Left renal cortex interstitium (tissue), 4 donors: ENCODE measurements at places on chromosomes 2 and 18.

DNA sequence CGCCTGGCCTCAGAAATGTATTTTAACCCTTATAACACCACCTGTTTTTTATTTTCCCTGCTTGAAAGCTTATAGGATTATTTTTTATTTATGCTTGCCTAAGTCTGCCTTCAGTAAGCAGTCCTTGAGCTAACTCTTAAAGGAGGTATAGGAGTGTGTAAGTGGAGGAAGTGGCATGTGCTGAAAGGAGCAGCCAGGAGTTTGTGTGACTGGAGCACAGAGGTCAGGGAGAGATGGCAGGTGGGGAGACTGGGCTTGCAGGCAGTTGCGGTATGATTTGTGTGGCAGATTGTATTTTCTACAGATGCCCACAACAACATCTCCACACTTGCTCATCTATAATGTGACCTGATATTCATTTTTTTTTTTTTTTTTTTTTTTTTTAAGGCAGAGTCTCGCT is 27.2 kb upstream of the PAIP2B start:
- no peak for DNase-seq

GRCh38 chr2:70807102-70807827 is 13.1 kb downstream of the CLEC4F start:
- DNase-seq = no peak

GRCh38 chr2:240810621-240811020 is 9.4 kb downstream of the KIF1A start:
- DNase-seq = no peak

DNA sequence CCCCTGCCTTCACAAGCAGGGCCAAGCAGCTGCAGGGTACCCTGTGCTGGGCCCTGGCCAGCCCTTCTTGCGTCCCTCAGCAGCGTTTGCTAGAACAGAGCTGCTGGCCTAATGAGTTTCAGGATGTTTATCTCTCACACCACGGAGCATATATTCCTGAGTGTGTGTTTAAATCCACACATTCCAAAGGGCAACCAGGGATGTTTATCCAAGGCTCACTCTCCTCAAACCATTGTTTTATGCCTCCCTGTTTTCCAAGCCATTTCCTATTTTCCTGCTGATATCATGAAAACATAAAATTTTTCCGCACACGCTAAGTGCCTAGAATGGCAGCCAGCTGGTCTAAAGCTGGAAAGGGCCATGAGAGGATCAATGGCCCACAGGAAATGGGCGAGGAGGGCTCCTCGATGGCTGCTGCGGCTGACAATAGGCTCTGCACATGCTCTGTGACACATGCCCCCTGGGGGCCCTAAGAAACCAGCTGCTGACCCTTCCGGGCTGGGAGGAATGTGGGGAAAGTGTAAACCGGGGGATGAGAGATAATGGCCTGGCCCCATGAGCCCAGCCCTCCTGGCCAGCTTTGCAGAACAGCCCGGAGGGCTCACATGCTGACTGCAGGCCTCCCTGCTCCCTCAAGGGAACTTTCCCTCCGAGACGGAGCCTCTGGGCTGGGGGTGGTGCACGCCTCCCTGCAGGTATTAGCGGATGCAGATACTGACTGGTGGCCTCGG is 194.0 kb downstream of the NDUFA10 start:
- no peak for DNase-seq

DNA sequence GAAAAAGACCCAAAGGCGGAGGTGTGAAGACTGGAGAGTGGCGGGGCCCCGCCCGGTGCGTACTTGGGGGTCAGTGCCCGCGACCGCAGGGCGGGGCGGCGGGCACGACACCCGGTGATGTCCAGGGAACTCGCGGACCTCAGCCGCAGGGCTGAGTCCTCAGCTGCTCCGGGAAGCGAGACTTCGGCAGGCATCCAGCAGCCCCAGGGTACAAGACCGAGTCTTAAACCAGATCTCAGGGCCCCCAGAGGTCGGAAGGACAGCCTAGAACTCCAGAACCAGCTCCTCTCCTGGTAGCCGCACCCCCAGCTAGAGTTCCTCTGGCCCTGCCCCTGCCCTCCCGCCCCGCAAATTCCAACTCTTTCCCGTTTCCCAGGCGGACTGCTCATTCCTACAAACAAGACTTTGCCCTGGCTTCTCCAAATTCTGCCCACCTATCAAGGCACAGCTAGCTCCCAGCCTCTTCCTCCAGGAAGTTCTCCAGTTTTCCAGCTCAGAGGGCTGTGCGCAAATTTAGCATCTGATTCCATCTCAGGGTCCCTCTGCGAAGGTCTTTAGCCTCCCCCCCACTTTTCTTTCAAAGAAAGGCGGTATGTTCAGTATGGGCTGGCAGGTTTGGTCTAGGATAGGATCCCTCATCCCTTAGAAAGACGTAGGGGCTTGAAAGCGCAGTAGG is 26.0 kb upstream of the NOTO start:
- DNase-seq = no peak

- no peak for DNase-seq
Observed at GRCh38 chr2:74168739-74169138, 9.9 kb downstream of the MOB1A start.

- no peak for DNase-seq
Observed at GRCh38 chr2:223019987-223020717, 31.8 kb upstream of the KCNE4 start.

- no peak for DNase-seq
Observed at GRCh38 chr2:32940316-32940997, 6.3 kb upstream of the LTBP1 start.

- no peak for DNase-seq
Observed at GRCh38 chr2:173153301-173153885, 77.7 kb downstream of the MAP3K20 start.

GRCh38 chr2:187003611-187004010 is 154.6 kb upstream of the ZSWIM2 start:
- DNase-seq = no peak

DNA sequence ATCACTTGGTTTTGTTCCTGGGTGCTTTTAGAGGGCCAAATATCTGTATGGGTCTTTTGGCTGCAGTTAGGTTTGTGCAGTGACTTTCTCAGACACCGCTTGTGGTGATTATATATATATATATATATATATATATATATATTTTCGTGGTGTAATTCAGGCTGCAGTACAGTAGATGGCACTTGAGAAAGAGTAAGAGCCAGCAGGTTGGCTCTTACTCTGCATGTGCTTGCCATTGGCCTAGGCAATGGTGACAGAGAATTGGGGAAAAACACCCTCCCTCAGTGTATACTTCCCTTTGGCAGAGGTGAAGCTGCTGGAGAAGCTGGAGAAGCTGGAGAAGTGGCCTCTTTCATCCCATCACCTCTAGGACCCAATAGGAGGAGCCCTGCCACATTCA is 22.2 kb upstream of the MYL1 start:
- no peak for DNase-seq

- DNase-seq = no peak
Observed at GRCh38 chr2:113111823-113112287, 15.5 kb upstream of the IL1RN start.

DNA sequence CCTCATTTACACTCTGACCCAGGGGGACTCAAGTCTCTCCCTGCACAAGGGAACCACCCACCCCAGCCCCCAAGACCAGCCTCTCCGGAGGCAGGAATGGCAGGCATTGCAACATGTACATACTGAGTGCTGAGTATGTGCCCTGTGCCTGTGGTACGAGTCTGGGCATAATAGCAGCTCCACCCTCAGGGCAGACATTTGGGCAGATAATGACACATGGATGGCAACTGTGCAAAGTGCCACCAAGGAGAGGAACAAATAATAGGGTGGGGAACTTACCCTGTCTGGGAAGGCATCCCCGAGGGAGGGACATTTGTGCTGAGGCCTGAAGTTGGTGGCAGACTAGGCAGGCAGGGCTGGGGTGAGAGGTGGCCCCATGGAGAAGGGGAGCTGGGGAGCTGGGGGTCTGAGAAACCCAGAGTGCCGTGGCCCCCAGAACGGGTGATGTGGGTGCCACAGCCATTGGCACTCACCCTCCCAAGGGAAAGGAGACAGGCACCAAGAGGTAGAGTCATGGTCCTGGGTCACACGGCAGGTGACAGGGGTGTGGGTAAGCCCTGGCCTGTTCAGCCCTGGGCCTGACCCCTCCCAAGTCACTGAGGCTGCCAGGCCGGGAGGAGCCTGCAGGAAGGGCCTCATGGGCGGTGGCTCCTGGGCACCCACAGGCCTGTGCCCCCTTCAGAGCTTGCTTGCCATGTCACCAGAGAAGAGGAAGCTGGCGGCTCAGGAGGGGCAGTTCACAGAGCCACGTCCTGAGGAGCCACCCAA is 15.7 kb upstream of the GPR17 start:
- DNase-seq = no peak

DNA sequence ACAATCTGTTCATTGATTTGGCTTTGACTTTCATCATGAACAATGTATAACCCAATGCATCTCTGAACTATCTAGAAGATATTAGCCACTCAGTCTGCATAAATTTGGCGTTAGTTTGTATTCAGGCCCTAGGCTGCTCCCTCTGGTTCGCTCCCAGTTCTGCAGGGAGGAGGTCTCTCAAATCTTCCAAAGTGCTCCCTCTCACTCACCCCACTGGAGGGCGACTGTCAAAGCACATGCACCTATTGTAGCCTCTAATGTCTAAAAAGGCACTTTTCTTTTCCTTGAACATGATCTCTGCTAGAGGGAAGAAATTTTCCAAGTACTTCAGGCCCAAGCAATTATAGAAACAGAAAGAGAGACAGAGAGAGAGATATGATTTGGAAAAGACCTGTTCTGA is 291.5 kb downstream of the TDRD15 start:
- DNase-seq = no peak

DNA sequence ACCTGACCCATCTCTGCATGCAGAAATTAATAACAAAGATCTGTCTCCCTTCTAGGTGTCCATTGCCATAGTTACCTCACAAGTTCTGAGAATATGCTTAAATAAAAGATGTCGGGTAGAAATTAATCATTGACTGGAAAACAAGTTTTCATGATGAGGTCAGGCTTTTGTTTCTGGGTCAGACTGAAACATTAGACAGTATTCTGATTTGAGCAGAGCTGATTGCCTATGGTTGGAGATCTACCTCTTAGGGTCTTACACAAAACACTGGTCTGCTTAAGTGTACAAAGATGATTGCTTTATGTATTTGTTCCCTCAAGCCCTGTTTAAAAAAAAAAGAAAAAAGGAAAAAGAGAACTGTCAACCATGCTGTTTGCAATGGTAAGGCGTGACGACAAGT is 956.4 kb downstream of the CPS1 start:
- DNase-seq = no peak

GRCh38 chr2:192390401-192390800 is 195.7 kb upstream of the TMEFF2 start:
- DNase-seq = no peak

GRCh38 chr18:51150113-51150700 is 47.3 kb downstream of the MEX3C start:
- DNase-seq = no peak

- no peak for DNase-seq
Observed at GRCh38 chr2:175887776-175888175, 114.3 kb downstream of the LNPK start.

GRCh38 chr2:30282081-30282480 is 50.7 kb downstream of the LBH start:
- DNase-seq = no peak

- no peak for DNase-seq
Observed at GRCh38 chr18:61535401-61535800, 202.2 kb downstream of the CDH20 start.

DNA sequence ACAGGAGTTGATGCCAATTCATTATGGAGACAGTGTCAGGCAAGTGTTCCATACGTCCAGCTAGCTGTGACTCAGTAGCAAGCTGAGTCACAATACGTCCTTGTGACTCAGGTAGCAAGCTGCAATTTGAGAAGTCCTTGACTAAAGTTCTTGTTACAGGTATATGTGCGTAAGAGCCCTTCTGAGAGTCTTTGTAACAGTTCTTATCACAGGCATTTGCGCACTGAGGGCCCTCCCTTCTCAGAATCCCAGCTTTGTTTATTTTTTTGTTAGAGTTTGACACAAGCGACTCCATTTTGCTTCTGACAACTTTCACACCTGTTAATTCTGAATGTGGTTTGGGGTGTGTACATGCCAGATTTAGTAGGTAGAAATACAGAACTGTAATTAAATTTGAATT is 20.1 kb upstream of the ACMSD start:
- DNase-seq = no peak

GRCh38 chr2:96668771-96669170 is 26.2 kb downstream of the FER1L5 start:
- no peak for DNase-seq

GRCh38 chr2:145777914-145778313 is 1258.0 kb upstream of the ZEB2 start:
- no peak for DNase-seq

- DNase-seq = no peak
Observed at GRCh38 chr2:180015951-180016709, 9.0 kb upstream of the CWC22 start.

GRCh38 chr2:134144081-134144596 is 109.7 kb upstream of the MGAT5 start:
- no peak for DNase-seq

GRCh38 chr2:17136877-17137276 is 381.4 kb downstream of the RAD51AP2 start:
- no peak for DNase-seq

- no peak for DNase-seq
Observed at GRCh38 chr18:8602040-8602439, 7.2 kb upstream of the RAB12 start.

DNA sequence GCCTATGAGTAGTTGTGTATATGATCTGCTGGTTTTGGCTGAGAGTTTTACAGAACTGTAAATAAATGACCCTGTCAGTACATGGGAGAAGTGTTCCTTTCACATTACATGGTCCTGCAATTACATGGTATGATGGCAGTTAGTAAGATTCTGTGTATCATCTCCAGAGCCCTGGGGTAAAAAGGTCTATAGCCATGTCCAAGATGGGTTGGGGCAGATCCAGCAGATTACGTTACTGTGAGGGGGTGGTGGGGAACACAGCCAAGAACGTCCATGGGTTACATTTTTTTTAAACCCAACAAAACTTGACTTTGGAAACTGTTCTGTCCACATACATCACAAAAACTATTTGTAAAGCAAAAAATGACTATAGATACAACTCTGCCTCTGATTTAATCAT is 64.2 kb upstream of the LMAN1 start:
- no peak for DNase-seq

DNA sequence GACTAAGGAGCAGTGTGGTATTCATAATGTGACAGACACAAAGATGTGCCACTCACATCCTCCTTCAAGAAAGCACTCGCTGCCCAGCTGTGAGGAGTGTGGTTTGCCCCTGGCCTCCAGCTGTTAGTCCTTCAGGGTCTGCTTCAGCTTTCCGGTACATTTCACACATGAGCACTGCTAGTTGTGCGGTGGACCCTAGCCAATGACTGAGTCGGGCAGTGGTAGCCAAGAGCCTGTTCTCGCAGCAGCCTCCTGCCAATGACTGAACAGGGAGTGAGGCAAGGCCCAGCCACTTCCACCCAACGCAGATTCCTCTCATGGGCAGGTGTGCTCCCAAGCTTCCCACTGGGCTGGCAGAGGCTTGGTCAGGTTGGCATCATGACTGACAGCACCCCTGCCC is 254.3 kb downstream of the RBM43 start:
- DNase-seq = no peak

- DNase-seq = no peak
Observed at GRCh38 chr2:68391099-68391498, 26.0 kb downstream of the PLEK start.

GRCh38 chr2:198287706-198288105 is 483.3 kb downstream of the PLCL1 start:
- no peak for DNase-seq
